Effector CD4-positive, alpha-beta T cell (primary cell): ENCODE measurements at places on chromosomes 2 and 18.

GRCh38 chr18:8701546-8702118, 3.7 kb upstream of the MTCL1 start:
- no peak for DNase-seq

- no peak for DNase-seq
Measured at GRCh38 chr18:10926621-10927161, 222.7 kb downstream of the PIEZO2 start.

DNA sequence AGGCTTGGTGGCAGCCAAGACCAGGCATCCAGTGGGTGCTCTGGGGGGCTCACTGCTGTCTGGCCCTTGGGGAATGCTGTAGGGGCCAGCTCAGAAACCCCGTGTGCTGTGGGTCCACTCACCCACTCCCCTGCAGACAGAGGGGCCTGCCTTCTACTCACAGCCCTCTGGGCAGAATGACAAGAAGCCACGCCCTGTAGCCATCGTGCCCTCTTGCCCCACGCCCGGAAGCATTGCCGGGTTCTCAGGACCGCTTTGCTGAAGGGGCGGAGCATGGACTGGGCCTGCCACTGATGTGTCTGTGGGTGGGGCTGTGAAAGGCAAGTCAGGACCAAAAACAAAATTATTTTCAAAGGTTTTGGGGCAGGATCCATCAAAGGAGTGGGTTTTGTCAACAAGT, 27.8 kb downstream of the GLI2 start:
- DNase-seq, result no peak

- no peak for DNase-seq
Measured at GRCh38 chr2:219266886-219267285, 12.3 kb upstream of the DNAJB2 start.

DNA sequence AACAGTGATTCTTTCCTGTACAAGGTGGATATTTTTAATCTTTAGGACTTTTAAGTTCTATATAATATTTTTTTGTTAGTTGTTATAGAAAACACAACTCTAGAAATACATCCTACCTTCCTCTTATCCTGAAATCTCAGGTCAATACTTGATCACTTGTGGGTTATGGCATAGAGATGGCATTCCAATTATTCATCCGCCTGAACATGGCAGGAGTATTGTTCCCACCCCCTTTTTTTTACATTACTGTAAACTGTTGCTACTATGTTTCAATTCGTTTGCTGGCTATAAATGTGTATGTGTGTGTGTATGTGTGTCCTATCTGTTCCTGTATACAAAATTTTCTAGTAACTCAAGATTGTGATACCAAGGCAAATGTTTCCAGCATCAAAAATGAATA, 43.3 kb upstream of the FN1 start:
- DNase-seq, result no peak

GRCh38 chr2:11812466-11813248, 66.2 kb downstream of the LPIN1 start:
- DNase-seq, result no peak

DNA sequence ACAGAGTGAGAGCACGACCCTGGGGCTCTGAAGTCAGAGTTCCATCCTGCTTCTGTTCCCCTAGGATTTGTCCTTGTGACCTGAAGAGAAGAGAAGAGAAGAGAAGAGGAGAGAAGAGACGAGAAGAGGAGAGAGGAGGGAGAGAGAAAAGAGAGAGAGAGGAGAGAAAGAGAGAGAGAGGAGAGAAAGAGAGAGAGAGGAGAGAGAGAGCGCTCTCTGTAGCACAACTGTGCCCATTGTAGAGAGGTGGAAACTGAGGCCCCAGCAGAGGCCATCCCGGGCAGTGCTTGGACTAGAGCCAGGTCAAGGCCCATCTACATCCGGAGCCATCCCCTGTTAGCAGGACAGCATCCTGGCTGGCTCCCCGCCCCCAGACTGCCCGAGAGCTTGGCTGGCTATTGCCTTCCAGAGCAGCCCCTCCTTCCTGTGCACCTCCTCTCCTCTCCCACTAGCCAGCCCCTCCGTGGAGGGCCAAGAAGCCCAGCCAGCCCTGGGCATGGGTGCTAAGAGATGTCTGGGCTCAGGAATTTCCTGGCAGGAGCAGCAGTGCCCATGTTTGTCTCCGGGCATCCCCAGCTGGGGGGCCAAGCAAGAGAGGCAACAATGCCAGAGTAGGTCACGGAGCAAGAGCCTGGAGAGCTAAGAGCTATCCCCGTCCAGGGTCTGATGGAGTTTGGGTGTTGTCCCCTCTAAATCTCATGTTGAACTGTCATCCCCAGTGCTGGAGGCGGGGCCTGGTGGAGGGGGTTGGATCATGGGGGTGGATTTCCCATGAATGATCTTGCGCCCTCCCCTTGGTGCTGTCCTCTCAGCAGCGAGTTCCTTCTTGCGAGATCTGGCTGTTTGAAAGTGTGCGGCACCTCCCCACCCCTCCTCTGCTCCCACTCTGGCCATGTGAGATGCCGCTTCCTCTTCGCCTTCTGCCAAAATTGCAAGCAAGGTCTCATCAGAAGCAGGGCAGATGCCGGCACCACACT, 18.2 kb upstream of the GPR55 start:
- DNase-seq, result no peak

DNA sequence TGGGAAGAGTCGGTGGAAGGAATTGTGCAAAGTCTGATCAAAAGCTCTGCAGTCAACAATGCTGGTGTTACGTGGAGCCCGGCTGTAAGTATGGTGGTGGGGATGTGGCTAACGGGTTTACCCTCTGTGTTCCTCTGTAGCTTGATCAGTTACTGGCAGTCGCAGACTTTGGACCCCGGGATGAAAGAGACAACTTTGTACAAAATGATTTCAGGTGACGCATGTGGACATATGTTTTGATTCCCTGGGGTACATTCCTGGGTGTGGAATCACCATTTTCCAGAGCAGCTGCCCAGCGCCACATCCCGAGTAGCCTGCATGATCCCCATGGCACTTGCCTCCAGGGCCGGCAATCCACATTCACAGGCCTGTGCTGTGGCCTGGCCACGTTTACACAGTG, 9.8 kb downstream of the RBFA start:
- no peak for DNase-seq

GRCh38 chr2:113692698-113693428, 63.6 kb downstream of the SLC35F5 start:
- DNase-seq, result no peak

GRCh38 chr2:86140969-86141392, 34.9 kb downstream of the PTCD3 start:
- no peak for DNase-seq

DNA sequence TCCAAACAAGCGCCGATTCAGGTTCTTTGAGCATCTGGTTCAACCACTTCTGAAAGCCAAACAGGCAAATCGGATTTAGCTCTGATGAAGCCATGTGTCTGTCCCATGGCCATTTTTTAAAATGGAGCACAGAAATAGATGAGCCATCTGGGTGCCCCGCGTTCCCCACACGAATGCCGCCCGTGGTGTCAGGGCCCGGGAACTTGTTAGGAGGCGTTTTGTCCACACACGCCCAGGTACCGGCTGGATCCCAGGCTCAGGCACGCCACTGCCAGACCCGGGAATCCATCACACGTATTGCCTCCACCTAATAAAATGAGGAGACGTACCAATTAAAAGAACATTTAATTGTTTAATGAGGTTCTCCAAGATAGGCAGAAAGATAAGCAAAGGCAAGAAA, 374.4 kb upstream of the SALL3 start:
- no peak for DNase-seq

GRCh38 chr2:96140941-96141623, 2.8 kb upstream of the ASTL start:
- no peak for DNase-seq

GRCh38 chr2:112821142-112821541, 15.4 kb downstream of the IL1B start:
- DNase-seq, result no peak

GRCh38 chr2:42268528-42269151, 92.4 kb downstream of the COX7A2L start:
- DNase-seq, result no peak

GRCh38 chr2:21019000-21019677, 24.7 kb downstream of the APOB start:
- DNase-seq, result no peak

DNA sequence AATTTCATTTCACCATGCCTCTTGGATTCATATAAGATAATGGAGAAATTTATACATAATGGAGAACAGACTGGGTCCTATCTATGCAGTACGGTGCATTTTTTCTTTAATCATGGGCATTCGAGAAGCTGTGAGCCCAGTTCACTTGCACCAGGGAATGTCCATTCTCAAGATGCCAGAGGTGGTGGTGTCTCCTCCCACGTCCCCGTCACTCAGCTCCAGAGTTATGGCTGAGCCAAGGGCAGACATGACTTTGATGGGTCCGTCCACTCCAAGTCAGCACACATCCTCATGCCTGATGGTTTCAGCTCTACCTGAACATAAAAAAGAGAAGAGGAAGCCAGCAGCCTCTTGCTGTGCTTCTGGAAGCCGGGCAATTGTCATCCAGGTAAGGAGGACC, 42.1 kb upstream of the CREG2 start:
- DNase-seq, result no peak

GRCh38 chr2:216113572-216113971, 4.4 kb downstream of the XRCC5 start:
- no peak for DNase-seq

DNA sequence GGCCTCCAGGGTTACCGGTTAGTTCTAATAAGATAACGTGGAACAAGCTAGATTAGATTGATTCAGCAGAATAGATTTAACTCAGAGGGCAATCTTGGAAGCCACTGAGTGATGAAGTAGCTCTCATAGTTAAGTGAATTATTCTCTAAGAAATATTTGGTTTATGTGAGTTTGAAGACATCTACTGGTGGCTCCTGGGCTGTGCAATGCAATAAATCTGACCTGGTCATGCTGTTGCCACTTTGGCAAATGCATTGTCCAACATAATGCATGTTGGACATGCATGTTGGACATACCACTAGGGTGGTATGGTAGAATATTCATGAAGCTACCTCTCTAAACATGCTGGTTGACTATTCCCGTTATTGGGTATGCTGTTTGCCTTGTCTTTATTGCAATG, 493.7 kb upstream of the VRK2 start:
- no peak for DNase-seq

GRCh38 chr2:23404426-23404825, 19.4 kb downstream of the KLHL29 start:
- no peak for DNase-seq
